ENCODE measurements at places on chromosomes 1 and 21.

GRCh38 chr1:240352769-240353168 lies 259.2 kb downstream of the GREM2 start:
- no peak for DNase-seq

- no peak for DNase-seq
Measured at GRCh38 chr1:222889440-222889839, 74.6 kb downstream of the DISP1 start.

GRCh38 chr1:47175227-47175934 lies 14.5 kb downstream of the PDZK1IP1 start:
- peak; percentile 36 for DNase-seq

GRCh38 chr1:99704356-99704816 lies 58.5 kb downstream of the PALMD start:
- DNase-seq: no peak

DNA sequence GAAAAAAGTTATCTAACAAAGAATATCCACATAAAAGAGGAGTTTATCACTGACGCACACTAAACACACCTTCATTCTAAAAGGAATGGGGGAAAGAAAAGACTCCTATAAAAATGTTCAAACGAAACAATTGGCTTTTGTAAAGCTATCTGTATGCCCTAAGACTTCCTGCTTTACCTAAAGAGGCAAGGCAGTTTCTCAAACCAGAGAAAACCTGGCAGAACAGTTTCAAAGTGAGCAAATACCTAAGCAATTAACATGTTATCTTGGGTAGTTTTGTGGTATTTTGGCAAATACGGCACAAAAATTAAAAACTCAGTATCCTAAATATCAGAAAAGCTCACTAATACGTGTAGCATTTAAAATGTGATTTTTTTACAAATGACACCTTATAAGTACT lies 1.9 kb downstream of the PUM1 start:
- DNase-seq: peak; percentile 30

DNA sequence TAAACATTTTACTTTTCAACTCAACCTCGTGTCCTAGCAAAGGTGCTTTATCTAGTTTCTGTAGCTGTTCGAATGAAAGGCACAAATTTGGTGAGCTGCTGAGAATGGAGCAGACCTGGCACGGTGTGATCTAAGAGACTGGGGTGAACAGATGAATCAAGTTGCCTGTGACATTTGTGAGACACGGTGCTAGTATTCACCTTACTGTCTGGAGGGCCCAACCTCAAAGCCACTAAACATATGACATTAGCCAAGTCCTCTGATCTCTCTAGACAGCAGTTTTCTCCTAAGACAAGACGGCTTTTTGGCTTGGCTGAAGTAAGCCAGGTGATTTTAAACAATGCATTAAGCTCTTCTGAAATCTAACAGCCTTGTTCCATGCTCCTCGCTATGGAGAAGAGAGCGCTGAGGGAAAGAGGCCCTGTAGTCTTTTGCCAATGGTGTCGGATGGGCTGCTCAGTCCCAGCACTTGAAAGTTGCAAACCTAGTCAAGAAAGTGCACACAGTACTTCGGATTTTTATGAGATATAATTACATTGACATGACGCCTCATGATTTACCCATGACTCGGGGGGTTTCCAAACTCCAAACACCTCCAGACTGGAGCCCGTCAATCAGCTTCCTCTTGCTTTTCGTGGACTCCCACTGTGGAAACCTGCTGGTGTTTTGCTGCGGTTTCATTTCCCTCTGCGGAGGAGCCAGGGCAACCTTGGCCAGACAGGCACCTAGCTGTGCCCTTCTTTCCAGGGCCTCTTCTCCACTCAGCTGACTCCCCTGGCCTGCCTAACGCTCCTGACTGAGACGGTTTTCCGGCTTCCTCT lies 794 bp upstream of the TOR3A start:
- DNase-seq: peak; percentile 53

DNA sequence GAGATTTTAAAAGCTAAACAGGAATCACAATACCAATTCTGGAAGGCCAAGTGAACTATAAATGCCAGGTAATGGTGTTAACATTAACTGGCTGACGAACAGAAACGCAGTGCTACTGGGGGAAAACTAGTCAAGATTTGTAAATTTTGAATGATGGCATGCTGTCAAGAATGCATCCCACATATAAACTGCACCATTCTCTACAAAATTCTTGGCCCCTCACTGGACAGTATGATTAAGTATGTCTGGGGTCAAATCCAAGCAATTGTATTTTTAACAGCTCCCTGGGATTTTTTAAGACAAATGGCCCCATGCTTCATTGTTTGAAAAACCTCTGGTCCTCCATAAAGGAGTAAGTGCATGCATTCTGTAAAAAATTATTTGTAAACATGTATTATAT lies 73.2 kb upstream of the COA6 start:
- DNase-seq: no peak

Measured in CD4-positive, alpha-beta T cell treated with Interleukin-12 subunit alpha and Interleukin-12 subunit beta, for 1 hour (primary cell).